Activated naive CD4-positive, alpha-beta T cell treated with anti-CD3 and anti-CD28 coated beads, Interleukin-2, amount 10 ng/mL, durations not matched to agents 5 hours and 36 hours (primary cell): ENCODE measurements at places on chromosomes 2 and 18. TPM values are rescaled to one million over a fixed set of nuclear protein-coding genes. Genes with fewer than 3 reads are reported as not detected.

The APOB gene
- not detected for total RNA-seq

The ABI2 gene
- total RNA-seq = 24.9 TPM

The C2orf80 gene
- not detected for total RNA-seq

The RAX gene
- not detected for total RNA-seq

The EMILIN2 gene
- total RNA-seq = 38.3 TPM

The TTN gene
- total RNA-seq = 11.0 TPM

The SYT4 gene
- not detected for total RNA-seq

The IL1B gene
- not detected for total RNA-seq

The SAG gene
- total RNA-seq = 0.10 TPM

The MSTN gene
- not detected for total RNA-seq

The GKN1 gene
- total RNA-seq = not detected

The ANKRD36B gene
- total RNA-seq = 52.1 TPM

The WDR54 gene
- total RNA-seq = 79.5 TPM

The ANKRD36C gene
- 67.8 TPM for total RNA-seq

The CD8A gene
- total RNA-seq = 6.5 TPM

The UGT1A3 gene
- not detected for total RNA-seq

The ITPRIPL1 gene
- total RNA-seq = 27.9 TPM

The FSHR gene
- total RNA-seq = not detected

The COL4A3 gene
- total RNA-seq = not detected

The PDCL3 gene
- 39.7 TPM for total RNA-seq

The EMILIN1 gene
- total RNA-seq = 1.1 TPM

The NRP2 gene
- 18.1 TPM for total RNA-seq

The PMAIP1 gene
- total RNA-seq = 17.0 TPM
